Activated B cell treated with CpG ODN at 0.5 μM for 24 hours (primary cell): ENCODE measurements at places on chromosomes 13 and 19.
A peak's percentile ranks its signal among the peaks of the same experiment; 100 is the strongest.

GRCh38 chr19:40705362-40705651, 11.4 kb downstream of the COQ8B start:
- DNase-seq, result no peak

DNA sequence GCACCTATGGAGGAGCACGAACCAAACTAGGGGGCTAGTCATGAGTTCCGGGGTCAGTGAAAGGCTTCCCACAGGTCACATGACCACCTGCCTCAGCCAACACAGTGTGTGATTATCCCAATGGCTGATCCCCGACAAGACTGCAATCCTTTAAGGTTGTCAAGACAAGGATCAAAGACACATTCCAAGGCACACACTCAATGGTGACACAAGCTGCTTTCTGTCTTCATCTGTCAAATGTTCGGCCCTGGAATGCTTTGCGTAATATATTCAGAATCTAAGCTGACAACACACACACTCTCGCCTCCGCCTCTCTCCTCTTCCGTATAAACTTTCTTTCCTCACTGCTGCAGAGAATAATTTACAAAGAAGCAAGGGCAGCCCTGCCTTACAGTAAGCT, 11.7 kb downstream of the RANBP3 start:
- DNase-seq, result no peak

- no peak for DNase-seq
Observed at GRCh38 chr19:46025835-46026234, 3.0 kb upstream of the PGLYRP1 start.

- no peak for DNase-seq
Observed at GRCh38 chr19:7540761-7541474, 5.4 kb downstream of the PNPLA6 start.

- DNase-seq, result no peak
Observed at GRCh38 chr19:36449059-36449670, 30.7 kb upstream of the ZFP82 start.

DNA sequence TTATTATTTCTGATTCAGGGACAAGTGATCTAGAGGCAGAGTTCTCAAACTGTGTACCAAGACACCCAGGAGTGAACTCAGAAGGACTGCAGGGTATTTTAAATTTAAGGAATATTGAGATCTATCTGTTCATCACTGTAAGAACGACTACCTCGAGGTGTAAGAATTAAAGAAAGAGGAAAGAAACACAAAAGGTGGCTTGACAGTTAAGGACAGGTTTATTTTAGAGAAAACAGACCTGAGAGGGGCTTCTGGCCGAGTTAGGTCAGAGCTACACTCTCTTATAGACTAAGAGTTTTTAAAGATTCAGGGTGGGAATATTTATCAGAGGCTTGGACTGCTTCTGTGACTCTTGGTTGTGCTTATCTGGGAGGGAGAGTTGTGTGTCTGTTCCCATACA, 12.6 kb upstream of the NLRP5 start:
- no peak for DNase-seq

- DNase-seq, result peak; percentile 56
Observed at GRCh38 chr13:51814825-51815650, 11.1 kb upstream of the DHRS12 start.
